Forelimb muscle (tissue), 1 donor: ENCODE measurements at places on chromosomes 3 and 15.

GRCh38 chr15:48581219-48581618 lies 64.3 kb downstream of the FBN1 start:
- DNase-seq: no peak

- DNase-seq: peak; percentile 85
Measured at GRCh38 chr3:158471639-158472294, 99.2 kb upstream of the MLF1 start.

DNA sequence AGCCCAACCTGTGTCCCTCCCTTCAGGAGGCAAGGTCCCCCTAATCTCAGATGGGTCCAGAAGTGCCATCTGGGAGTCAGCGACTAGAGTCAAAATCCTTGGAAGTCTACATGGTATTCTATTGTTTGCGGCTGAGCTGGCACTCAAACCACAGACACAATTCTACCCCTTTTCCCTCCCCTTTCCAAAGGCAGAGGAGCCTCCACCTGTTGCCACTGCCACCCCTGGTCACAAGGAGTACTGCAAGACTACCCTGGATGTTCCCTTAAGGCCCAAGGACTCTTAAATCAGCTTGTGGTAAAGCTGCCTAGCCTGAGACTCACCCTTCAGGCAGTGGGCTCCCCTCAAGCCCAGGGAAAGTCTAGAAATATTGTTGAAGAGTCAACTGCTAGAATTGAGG lies 4.3 kb upstream of the OR5H6 start:
- no peak for DNase-seq

GRCh38 chr3:52829906-52830463 lies 487 bp downstream of the ITIH4 start:
- DNase-seq: no peak

DNA sequence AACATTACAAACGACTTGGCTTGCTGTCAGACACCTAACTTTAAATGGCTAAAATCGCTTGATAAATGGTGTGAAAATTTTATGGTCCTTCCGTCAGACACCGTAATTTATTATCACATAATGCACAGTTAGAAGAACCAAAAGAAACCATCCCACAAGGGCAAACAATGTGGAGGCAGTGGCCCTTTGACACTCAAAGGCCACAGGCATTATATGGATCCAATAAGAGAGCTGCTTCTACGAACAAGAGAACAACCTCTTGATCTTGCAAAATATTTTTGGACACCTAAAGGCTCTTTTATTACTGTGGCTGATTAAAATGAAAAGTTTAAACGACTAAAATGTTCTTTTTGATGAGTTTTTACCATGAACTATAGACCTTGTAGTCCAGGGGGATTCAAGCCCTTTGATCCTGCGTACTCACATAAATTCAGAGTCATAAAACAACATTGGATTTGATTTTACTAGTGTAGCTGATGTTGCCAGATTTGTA lies 202.8 kb downstream of the FMN1 start:
- no peak for DNase-seq

DNA sequence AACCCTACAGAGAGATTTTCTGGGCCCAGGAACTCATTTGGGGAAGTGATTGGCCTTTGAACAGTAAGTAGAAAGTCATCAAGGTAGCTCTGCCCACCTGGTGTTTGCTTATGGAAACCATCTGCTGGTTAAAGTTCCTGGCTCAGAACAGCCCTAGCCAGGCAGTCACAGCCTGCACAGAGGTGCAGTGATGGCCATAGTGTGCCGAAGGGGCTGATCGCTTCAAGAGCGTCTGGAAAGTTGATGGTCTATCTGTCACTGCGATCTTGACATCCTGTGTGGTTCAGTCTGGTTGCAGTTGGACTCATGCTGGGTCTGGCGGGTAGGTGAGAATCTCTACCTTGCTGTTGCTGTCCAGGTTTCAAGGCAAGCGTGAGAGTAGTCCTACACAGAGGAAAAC lies 151.6 kb downstream of the SLCO3A1 start:
- DNase-seq: no peak

- DNase-seq: no peak
Measured at GRCh38 chr15:98904544-98904943, 103.0 kb downstream of the PGPEP1L start.

GRCh38 chr3:69130689-69131088 lies 8.3 kb upstream of the LMOD3 start:
- no peak for DNase-seq

DNA sequence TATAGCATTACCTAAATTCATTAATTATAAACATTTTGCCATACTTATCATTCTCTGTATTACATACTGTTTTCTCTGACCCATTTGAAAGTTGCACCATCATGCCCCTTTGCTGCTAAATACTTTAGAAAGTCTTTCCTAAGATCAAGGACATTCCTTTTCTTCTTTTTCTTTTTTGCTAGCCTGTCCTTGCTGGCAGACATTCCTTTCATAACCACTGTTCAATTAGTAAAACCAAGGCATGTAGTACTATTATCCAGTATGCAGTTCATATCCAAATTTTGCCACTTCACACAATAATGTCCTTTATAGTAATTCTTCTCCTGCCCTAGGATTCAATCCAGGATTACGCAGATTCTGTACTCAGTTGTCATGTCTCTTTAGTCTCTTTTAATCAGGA lies 321.0 kb upstream of the C2CD4B start:
- DNase-seq: no peak

- DNase-seq: no peak
Measured at GRCh38 chr3:152317956-152318355, 49.2 kb downstream of the MBNL1 start.

DNA sequence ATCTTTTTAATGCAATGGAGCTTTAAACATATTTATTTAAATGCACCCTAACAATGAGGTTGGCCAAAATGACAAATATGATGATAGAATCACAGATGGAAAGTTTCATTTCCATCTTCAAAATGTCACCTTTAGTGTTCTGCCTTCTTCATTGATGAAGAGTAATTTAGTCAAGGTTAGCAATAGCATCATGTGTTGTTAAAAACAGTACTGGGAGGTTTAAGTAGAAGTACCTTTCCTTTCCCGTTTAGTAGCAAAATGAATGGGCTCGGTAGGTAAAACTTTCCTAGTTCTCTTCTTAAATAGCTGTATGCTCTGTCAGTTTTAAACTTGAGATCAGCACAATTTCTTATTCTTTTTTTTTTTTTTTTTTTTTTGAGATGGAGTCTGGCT lies 35.1 kb downstream of the EIF2AK4 start:
- no peak for DNase-seq

- DNase-seq: no peak
Measured at GRCh38 chr3:48405971-48406370, 23.9 kb downstream of the PLXNB1 start.

GRCh38 chr3:116897382-116897781 lies 187.8 kb downstream of the TUSC7 start:
- DNase-seq: no peak

DNA sequence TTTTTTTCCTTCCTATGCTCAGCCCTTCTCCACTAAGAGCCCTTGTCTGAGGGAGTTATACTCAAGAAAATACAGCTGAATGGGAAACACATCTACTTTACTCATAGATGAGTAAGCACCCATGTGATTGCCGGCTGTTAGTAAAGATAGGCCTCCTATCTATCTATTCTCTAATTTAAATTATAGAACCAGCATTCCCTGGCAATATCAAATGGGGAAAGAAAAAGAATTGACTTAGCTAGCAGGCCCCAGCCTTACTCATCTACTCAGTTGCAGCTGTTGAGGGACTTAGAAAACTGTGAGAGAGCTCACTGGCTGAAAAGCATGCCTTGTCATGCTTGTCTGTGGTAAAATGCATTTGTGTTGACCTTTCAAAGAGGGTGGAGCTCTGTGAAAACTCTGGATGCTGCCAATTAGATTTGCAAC lies 116.9 kb upstream of the LRRFIP2 start:
- no peak for DNase-seq

GRCh38 chr15:57477736-57478522 lies 101.6 kb downstream of the CGNL1 start:
- DNase-seq: no peak

GRCh38 chr3:110579840-110580550 lies 491.6 kb upstream of the NECTIN3 start:
- no peak for DNase-seq

GRCh38 chr3:184015381-184016019 lies 2.2 kb downstream of the ABCC5 start:
- DNase-seq: no peak

- no peak for DNase-seq
Measured at GRCh38 chr3:127678611-127679533, 6.1 kb downstream of the ABTB1 start.

DNA sequence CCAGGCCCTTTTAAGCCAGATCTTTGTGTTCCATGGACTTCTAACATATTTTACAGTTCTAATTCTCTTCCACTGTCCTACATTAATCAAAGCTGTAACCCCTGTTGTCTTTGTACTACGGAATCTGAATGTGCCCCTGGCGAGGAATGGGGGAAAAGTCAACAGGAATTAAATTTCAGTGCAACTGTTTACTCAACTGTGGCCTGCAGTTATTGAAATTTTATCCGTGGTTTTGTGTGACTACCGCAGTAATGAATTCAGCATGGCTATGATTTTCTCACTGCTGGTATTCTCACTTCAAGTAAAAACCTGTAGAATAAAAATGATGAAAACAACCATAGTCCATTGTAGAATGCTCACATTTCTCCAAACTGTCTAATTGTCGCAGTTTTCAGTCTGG lies 388.0 kb downstream of the FOXP1 start:
- no peak for DNase-seq

- DNase-seq: no peak
Measured at GRCh38 chr15:52733696-52734255, 54.6 kb upstream of the ATOSA start.

- no peak for DNase-seq
Measured at GRCh38 chr3:117355566-117355965, 646.0 kb downstream of the TUSC7 start.

- no peak for DNase-seq
Measured at GRCh38 chr3:42843713-42844411, 31.8 kb downstream of the CYP8B1 start.

DNA sequence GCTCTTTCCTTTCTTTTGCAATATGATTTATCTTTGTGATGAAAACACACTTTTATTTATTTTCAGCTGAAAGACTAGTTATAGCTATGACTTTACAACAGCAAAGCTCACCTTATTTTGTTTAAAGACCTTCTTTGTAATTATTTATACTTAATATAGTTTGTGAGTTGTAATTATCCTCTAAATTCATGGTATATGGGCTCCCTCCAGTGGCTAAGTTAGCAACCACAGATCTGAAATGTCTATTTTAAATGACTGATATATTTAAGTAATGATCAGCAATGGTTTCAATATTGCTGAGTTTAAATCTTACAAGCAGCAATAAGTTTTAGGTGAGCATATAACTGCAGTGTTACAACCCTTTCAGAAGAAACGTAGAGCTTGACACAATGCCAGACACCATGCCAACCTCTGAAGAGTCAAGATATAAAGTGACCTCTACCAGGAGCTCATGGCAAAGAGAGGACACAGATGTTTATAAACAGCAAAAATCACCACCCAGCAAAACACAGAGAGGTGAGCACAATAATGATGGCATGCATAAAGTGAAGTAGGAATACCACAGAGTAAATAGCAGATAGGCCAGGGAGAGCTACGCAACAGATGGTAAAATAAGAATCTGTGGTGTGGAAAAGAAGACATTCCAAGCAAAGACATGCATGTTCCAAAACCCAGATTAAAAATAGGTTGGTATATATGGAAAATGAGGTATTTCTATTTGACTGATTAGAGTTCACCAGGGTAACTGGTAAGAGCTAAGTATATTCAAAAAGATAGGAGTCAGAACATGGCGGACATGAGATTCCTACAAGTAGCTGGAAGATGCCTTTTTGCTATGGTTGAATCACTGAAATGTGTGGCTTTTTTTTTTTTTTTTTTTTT lies 143.7 kb upstream of the ZNF385D start:
- DNase-seq: no peak

DNA sequence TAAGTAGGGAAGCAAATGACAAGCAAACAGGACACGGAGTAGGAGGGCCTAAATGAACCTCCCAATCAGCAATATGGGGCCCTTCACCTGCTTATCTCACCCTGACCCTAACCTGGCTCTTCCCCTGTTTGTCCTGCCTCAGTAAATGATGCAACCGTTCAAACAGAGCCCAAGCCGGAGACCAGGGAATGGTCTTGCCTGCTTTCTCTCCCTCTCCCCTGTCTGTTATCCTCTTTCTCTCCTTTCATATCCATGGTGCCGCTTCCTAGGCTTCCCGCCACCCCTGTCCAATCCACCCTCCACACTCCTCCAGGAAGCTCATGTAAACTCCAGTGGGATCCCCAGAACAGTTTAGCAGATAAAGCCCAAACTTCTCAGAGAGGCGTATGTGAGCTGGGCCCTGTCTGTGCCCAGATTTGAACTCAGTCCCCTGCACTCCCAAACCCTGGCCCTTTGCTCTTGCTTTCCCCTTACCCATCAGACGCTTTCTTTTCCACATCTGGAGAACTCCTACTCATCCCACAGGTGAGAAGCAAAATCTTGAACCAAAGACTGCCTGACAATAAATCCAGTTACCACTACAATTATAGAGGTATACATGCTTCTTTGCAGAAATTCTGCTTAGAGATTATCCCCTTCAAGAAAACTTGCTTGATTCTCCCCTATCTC lies 45.7 kb upstream of the STT3B start:
- no peak for DNase-seq

- DNase-seq: no peak
Measured at GRCh38 chr3:13411186-13411860, 8.8 kb downstream of the NUP210 start.

DNA sequence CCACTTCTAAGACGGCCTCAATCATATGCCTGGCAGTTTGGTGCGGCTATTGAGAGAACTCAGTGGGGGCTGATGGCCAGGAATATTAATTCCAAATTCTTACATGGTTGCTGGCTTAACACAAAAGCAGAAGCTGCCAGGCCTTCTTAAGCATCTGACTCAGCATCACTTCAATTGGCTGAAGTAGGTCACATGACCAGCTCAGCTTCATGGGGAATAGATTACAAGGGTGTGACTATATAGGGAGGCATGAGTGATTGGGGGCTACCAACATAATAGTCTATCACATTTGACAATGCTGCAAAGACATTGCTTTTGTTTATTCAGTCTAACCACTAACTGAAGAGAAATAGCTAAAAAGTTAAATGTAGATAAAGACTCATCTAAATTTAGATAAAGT lies 101.6 kb upstream of the ANKRD28 start:
- DNase-seq: no peak

DNA sequence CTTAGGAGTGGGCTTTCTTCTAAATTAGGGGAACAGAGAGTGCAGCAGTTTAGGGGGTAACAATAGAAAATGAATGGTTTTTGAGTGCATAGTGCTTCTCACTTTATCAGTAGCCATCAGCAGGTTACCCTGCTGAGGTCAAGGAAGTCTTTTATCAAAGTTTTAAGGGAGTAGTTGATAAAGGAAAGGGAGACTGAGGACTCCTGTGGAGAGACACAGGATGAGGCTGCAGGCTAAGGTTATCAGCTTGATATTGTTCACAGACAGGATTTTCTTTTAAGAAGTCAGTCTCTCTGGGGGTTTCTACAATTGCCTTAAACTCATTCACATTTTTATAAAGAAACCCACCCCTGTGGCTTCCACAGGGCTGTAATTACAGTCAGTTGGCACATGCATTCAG lies 205.0 kb downstream of the AGBL1 start:
- DNase-seq: no peak

DNA sequence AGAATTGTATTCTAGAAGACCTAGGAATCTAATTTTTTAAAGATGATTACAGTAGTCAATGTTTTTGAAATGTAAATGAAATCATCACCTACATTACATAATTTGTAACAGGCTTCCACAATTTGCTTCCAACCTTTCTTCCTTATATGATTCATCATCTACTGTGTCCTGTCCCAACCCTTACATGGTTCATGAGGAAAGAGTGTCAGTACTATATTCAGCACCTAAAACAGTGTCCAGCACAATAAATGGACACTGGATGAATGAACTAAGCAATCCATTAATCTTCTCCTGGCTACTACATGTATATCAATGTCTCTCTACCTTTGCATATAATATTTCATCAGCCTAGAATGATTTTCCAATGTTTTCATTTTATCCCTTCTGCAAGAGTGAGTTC lies 12.2 kb downstream of the FGF12 start:
- no peak for DNase-seq
